Thymus (tissue), 14 donors: ENCODE measurements at places on chromosomes 1 and 21. TPM values are rescaled to one million over a fixed set of nuclear protein-coding genes. Genes with fewer than 3 reads are reported as not detected.

- no peak for DNase-seq
These were observed 31.2 kb downstream of the FMN2 start for GRCh38 chr1:240122639-240123613.

DNA sequence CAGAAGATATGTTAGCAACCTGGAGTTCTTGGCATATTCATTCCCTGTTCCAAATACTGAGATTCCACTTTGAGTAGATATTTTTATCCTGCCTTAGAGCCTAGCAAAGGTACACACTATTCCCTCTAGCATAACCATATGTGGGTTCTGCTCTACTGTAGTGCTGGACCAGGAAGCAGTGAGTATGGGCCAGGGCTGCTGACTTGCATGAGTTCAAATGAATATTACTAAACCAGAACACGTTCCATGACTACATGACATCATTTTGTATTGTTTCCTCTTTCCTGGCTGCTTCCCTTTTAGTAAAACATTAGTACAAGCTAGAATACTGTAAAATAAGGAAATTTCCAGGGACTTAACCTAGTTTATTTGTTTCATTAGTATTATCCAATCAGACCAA, 41.1 kb downstream of the TNFSF18 start:
- no peak for DNase-seq

DNA sequence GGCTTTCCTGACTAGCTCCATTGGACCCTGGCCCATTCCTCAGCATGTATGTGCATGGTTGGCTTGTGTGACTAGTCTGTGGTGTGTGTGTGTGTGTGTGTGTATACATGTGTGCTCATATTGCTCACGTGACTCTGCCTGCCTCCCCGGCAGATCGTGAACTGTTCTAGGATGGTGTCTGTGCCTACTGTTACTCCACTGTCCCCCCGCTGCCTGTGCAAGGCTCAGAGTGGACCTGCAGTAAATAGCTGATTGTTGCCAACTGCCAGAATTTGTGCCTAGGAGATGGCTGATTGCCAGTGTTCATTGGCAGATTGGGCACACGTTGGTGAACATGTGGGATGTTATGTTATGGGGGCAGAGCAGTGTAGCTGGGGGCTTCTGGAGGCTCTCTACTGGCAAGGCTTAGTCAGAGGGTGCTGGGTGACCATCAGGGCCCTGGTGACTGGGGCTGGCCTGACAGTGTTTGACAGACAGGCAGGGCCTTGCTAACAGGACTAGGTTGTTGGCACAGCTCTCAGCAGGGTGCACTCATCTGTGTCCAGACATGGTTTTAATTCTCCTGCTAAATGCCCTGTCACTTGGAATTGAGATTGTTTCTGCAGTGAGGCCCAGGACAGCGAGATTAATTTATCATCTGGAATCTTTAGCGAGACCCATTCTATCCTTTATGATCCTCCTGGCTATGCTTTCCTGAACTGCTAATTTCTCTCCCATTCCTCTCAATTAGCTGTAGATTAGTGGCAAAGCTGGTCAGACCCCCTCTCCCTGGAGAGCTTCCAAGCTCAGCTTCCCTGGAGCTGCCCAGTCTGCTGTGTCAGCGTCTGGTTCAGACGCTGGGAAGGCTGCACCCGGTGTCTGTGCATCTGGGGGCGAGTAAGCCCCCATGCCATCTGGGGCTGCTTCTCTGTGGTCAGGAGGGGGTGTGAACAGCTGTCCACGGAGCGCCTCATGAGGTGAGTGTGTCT, 20.8 kb downstream of the SLC6A17 start:
- DNase-seq, result no peak

DNA sequence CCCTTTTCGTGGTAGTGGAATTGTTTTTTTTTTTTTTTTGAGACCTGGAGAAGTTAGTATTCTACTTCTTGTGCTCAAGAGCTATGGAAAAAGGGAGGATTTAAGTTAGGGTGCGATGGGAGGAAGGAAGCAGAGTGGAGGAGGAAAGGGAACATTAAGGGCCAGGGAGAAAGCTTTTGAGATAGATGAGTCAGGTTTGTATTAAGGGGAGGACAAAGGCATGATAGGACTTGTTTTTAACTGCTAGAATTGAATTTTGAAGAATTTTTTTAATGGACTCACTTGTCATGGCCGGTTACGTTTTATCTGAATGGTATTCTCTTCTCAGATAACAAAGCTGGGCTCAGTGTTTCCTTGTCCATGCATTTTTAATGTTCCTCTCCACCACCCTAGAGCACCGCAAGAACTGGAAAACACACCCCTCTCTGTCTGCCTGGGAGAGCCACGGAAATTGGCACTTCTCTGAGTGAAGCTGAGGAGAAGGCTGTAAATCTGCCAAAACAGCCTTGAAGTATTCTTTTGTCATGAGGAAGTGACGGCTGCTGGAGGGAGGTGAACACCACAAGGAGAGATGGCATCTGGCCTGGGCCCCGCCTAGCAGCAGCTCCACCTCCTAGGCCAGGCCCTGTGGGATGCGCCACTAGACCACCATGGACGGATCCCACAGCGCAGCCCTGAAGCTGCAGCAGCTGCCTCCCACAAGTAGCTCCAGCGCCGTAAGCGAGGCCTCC, 3.5 kb downstream of the NIPAL3 start:
- DNase-seq, result peak; percentile 70

Gene COL18A1
- 18.9 TPM for total RNA-seq

GRCh38 chr1:89499320-89499719, 25.3 kb upstream of the LRRC8B start:
- no peak for DNase-seq

DNA sequence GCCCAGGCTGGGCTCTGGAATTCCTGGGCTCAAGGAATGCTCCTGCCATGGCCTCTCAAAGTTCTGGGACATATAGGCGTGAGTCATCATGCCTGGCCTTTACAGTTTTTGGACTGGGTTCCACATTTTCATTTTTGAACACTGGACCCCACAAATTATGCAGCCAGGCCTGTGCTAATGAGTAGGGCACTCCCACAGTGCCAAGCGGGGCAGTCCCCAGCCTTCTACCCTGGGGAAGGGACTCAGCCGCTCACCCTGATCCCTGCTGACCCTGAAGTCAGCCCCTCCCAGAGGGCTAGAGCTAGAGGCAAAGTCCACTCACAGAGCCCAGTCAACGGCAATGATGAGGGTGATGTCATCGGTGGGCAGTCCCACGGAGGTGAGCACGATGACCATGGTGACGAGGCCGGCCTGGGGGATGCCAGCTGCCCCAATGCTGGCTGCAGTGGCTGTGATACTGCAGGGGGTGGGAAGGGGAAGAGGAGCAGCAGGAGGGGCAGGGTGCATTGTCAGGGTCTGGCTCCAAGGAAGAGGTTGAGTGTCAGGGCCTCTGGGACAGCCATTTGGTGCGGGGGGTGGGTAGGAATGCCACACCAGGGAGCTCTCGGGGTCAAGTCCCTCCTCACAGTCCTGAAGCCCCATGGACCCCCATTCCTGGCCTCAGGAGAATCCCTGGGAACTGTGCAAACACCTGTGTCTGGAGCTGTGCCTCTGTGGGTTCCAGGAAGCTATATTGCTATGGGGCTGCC, 27.6 kb downstream of the PODN start:
- no peak for DNase-seq

GRCh38 chr1:41758500-41758899, 160.2 kb downstream of the HIVEP3 start:
- no peak for DNase-seq
